Activated naive CD4-positive, alpha-beta T cell treated with anti-CD3 and anti-CD28 coated beads, Interleukin-2, amount 10 ng/mL, durations not matched to agents 7 days and 5 days (primary cell): ENCODE measurements at places on chromosomes 13 and 19.
A peak's percentile ranks its signal among the peaks of the same experiment; 100 is the strongest.

- peak; percentile 31 for DNase-seq
Observed at GRCh38 chr13:49146950-49147355, 73.2 kb upstream of the MLNR start.

DNA sequence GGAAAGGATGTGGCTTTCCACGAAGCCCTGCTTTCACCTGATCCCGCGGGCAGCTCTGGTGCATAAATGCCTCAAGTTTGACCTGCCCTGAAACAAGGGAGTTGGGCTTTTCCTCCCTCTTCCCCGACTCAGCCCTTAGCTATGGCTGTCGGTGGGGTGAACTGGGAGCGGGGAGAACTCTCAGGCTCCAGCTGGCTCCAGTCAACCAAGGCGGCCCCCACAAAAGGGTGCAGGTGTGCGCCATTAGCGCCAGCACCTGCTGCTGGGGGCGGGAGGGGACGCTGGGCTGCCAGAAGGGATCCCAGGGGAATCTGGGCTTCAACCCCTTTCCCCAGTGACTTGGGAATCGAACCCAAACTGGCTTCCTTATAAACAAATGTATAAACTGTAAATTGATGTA lies 7.1 kb upstream of the DHRS12 start:
- DNase-seq, result no peak

- no peak for DNase-seq
Observed at GRCh38 chr19:44303320-44303719, 1.5 kb downstream of the ZNF235 start.

DNA sequence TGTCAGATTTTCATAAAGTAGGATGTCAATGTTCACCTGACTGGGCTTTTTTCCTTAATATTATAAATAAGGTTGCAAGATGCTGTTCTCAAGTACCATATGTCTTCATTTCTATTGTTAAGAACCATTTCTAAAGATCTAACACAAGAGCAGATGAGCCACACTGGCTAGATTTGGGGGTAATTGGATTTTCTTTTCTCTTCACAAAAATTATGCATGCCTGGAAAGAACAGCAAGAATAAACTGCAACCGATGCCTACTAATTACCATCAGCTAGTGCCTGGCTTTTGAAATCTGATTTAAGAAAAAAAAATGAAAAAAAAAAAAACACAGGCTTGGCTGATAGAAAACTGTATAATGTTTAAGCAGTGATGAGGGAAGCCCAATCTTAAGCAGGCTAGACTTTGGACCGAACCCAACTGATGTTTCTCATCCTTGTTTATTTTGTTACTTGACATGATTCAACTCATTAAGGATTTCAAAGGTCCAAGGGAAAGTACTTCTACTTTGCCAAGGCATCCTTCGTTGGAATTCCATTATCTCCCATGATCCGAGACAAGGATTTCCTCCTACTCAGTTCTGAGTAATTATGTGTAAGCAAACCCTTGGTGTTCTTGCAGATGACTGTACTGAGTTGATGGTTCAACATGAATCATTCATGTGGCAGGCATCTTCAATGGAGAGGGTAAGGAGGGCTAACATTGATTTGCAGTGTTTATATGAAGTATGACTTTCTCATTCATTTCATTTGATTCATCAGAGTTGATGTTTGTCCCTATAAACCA lies 300.5 kb downstream of the SPRY2 start:
- DNase-seq, result no peak

GRCh38 chr13:98142380-98143156 lies at the start of gene FARP1:
Gene FARP1 (plus strand): TSS chr13:98143094. CDS start chr13:98213243, 70,149 bp downstream.
- peak; percentile 71 for DNase-seq

DNA sequence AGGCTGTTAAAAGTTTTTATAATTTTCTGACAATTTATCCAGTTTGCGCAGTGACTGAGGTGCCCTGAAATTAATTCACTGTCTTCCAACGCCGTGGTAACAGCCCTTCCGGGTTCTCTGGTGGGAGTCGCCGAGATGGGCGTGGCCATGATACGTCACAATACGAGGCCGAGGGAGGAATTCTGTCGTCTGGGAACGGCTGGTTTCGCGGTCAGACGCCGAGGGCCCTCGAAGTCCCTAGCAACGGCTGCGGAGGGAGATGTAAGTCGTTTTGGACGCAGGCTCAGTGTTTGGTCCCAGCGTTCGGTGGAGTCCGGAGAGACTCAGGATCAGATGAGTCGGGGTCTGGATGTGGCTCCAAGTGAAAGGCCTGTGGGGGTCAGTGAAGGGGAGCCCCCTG lies 21.7 kb downstream of the ZNF613 start:
- no peak for DNase-seq

- no peak for DNase-seq
Observed at GRCh38 chr19:50264483-50265186, 61.2 kb downstream of the MYH14 start.

GRCh38 chr13:32594157-32594738 lies 8.0 kb downstream of the PDS5B start:
- DNase-seq, result no peak

GRCh38 chr13:30134578-30134977 lies 172.8 kb downstream of the KATNAL1 start:
- no peak for DNase-seq

DNA sequence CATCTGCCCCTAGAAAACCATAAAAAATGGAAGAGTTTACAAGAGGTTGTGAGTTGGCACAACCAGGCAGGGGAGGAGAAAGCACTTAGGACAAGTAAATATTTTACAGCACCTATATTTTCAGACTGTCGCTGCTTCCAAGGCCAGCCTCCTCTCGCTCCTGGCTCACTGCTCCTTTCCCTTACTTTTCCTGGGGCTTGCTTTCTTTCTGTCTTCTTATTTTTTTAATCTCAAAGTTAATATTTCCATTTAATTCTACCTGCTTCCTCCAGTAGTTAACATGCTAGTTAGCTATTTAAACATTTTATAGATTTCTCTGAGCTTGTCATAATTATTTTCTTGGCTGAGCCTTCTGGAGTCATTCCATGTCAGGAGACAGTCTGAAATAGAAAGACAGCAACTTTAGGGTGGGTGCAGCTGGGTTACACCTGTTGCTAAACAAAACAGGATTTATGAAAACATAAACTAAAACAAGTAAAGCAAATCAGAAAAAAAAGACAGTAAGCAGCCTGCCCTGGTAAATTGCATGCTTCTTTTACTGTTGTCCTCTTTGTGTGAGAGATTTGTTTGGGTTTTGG lies 330.1 kb downstream of the DLEU7 start:
- DNase-seq, result no peak

DNA sequence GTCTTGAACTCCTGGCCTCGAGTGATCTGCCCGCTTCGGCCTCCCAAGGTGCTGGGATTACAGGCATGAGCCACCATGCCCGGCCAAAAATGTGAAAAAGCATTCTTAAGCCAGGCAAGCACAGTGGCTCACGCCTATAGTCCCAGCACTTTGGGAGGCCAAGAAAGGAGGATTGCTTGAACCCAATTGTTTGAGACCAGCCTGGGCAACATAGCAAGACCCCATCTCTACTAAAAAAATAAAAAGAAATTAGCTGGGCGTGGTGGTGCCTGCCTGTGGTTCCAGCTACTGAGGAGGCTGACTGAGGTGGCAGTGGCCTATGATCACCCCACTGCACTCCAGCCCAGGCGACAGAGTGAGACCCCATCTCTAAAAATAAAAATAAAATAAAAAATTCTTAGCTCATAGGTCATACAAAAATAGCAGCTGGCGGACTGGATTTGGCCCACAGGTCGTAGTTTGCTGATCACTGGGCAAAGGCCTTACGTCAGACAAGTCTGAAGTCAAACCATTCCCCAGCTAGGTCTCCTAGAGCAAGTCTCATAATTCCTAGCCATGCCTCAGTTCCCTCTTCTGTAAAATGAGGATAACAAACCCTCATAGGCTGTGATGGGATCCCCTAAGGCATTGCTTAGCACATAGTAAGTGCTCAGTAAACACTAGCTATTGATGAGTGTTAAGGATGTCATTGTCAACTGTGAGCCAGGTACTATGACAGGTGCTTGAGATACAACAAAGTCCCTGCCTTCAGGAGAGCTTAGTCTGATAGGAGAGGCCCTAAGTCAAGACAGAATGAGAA lies 36.0 kb downstream of the INSR start:
- no peak for DNase-seq

GRCh38 chr13:103273825-103274224 lies 207.6 kb upstream of the SLC10A2 start:
- no peak for DNase-seq

- no peak for DNase-seq
Observed at GRCh38 chr13:50948601-50949000, 39.0 kb downstream of the RNASEH2B start.

DNA sequence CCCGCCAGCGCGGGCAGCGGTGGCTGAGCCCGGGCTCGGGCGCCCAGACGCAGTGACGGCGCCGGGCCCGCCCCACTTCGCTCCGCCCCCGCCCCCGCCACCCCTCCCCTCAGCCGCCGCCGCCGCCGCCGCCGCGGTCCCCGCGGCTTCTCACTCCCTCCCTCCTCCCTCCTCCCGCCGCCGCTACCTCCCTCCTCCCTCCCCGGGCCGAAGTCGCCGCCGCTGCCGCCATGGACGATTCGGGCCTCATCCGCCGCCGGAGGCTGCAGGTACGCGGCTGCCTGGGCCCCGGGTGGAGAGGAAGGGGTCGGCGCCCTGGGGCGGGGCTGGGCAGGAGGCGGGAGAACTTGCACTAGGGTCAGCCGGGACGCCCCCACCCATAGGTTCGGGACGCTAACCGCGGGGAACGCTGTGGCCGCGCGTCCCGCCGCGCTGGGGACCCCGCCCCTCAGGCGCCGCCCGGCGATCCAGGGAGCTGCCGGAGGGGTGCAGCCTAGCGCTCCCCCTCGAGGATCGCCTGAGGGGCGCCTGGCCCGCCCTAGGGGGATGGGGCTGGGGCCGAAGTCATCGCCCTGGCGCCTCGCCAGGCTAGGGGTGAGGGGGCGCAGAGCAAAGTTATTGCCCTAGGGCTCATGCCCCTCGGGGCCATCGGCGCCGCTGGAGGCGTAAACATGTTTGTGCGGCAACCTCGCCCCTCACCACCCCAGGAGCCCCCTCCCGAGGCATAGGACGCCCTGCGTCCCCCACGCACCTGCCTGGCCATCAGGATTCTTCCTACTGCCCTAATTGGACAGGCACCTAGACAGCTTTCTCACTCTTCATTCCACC lies 427 bp downstream of the RTBDN start:
- peak; percentile 57 for DNase-seq

- peak; percentile 22 for DNase-seq
Observed at GRCh38 chr19:3983936-3984583, 1.2 kb downstream of the EEF2 start.

GRCh38 chr13:113021811-113022210 lies 52.8 kb downstream of the MCF2L start:
- DNase-seq, result no peak

DNA sequence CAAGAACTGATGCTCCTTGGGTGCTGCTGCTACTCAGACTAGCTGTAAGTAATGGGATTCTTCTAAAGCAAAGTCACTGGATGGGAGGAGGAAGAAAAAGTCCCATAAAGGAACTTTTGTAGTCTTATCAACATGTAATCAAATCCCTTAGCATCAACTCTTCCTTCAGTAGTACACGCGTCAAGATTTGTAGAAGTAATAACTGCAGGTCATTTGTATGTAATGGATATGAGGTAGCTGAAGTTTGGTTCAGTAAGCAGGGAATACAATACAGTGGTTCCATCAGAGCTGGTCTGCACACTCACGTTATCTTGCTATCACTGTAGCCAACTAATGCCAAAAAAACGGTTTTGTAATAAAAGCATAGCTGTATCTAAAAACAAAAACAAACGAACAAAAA lies 72.4 kb upstream of the ZDHHC20 start:
- DNase-seq, result no peak

GRCh38 chr19:398719-399118 lies 10.2 kb downstream of the C2CD4C start:
- DNase-seq, result no peak

- peak; percentile 97 for DNase-seq
Observed at GRCh38 chr19:45886427-45887199, 672 bp upstream of the IRF2BP1 start.

DNA sequence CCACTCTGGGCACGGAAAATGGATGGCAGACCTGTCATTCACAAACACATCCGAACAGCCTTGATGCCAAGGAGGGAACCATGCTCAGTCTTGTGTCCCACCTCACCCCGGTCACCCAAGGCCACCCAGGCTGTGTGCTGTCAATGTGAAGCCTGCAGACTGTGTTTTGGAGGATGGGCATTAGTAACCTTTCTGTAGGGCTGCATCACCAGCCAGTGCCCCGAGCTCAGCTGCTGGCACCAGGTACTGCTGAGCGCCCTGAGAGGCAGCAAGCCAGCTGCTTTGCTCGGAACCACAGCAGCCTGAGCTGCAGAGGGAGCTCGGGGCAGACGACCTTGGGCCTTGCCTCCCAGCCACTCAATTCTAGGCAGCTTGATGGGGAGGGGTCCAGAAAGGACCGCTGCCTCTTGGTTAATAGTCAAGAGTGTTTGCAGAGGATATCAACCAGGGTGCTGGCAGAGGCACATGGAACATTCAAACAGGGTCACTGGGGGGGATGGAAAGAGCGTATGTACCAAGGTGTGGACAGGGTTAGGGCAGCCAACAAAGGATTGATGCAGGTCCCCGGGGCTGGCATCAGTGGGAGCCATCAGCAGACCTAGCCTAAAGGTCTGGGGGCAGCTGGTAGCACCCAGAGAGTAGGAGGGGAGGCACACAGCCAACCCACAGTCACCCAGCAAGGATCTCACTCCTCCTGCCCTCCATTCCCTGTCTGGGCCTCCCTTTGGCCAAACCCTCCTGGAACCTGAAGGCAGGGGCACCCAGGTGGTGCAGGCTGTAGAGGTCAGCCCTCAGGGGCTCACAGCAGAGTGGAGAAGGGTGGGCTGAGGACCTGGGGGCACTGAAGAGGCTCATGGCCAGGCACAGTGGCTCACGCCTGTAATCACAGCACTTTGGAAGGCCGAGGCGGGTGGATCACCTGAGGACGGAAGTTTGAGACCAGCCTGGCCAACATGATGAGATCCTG lies 8.1 kb downstream of the VSTM2B start:
- DNase-seq, result no peak

DNA sequence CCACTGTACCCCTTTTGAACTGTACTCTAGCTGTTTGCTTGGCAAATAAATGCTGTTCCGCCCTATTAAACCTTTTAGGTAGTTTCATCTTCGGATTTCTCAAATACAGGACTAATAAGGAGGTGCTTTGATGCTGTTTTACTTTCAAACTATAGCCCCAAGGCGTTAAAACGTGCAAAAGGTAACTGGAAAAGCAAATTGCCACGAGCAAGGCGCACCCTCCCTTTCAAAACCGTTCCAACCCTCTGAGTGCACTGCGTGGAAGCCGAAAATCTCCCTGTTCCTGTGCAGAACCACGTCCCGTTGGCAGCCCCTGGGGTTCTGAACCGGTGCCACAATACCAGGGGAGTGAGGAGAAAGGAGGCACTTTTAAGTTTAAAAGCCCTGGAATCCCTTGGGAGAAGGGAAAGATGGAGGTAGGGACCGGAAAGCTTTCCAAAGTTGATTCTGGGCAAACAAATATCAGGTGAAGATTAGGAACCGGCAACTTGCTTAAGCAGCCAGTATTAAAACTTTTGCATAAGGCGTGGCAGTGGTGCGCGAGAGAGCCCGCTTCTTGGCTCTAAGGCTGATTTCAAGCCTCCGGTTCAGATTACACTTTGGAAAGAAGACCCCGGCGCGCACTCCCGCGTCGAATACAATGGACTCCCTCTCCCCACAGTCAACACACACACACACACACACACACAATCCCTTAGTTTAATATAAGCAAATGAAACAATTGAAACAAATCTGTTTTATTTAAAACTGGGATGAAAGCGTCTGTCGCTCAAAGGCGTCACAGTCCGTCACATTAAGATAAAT lies 9.5 kb downstream of the POU4F1 start:
- no peak for DNase-seq

- peak; percentile 65 for DNase-seq
Observed at GRCh38 chr13:32314271-32315237, 609 bp downstream of the ZAR1L start.
